MV-4-11 (cell line): ENCODE measurements at places on chromosomes 2 and 18.
A peak's percentile ranks its signal among the peaks of the same experiment; 100 is the strongest.

DNA sequence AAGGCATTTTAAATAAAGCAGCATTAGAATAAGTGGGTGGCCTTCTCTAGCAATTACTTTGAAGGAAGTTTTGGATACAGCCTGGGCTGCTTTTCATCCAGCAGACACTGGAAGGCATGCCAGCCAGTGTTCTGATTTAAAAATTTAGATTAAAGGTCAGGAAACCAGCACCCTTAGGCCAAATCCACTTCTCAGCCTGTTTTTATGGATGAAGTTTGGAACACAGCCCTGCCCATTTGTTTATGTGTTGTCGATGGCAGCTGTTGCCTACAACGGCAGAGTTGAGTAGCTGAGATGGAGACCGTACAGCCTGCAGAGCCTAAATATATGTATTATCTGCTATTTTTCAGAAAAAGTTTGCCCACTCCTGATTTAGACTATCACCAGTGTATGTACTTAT lies 313.6 kb upstream of the ACVR2A start:
- DNase-seq: no peak

DNA sequence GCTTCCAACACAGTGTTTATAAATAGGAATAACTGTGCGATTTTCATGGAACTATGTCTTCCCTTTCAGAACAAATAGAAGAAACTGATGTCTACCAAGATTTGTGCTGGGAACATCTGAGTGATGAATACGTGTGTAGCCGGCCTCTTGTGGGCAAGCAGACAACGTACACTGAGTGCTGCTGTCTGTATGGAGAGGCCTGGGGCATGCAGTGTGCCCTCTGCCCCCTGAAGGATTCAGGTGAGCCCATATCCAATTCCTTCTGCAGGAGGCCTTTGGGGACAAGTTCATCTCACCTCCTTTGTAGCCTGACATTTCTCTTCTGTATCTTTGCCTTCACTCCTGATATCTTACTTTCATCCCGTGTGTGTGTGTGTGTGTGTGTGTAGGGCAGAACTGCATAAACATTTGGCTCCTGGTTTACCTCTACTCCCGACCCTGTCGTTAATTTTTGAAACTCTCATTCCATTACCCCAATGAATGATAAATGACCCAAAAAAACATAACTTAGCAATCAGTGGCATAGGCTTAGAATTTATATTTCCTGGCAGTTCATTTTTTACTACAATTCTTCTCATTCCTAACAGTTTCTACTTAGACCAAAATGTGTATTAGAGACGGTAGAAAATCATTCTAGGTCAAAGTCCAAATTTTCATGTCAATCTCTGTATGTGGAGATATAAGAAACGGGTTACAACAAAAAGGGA lies 111.0 kb upstream of the RASGRP3 start:
- no peak for DNase-seq

GRCh38 chr2:222730366-222730999 lies 59.0 kb downstream of the MOGAT1 start:
- DNase-seq: peak; percentile 91

- DNase-seq: no peak
Measured at GRCh38 chr2:168323529-168324021, 76.2 kb upstream of the STK39 start.

DNA sequence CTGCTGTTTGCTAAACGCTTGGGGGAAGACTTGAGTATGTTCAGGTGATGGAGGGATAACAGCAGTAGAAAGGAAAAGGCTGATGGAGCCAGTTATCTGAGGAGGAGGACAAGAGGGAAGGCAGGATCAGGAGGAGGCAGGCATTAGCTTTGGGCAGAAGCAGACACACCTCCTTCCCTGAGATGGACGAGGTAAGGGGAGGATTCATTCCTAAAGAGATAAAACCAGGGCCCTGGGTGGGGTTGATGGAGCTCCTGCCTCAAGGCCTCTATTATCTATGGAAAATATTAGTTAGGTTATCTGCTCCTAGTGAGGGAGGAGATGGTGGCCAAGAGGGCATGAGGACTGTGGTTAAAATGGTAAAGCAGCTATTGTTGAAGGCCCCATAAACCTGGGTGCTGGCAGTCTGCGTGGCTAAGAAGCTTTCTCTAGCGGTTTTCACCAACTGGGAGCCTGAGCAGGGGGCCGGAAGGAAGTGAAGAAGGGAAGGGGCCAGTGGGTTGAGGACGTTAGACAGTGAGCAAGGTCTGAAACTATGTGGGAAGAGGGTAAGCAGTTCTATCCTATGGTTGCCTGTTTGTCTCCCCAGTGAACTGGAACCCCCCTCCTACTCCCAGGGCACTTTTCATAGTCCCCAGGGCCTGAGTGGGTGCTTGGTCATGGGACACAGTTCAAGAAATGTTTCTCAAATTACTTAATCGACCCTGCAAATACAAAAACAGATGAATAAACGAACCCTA lies 56.6 kb upstream of the HK2 start:
- DNase-seq: peak; percentile 49

GRCh38 chr2:2901384-2902345 lies 476.0 kb downstream of the EIPR1 start:
- DNase-seq: no peak

DNA sequence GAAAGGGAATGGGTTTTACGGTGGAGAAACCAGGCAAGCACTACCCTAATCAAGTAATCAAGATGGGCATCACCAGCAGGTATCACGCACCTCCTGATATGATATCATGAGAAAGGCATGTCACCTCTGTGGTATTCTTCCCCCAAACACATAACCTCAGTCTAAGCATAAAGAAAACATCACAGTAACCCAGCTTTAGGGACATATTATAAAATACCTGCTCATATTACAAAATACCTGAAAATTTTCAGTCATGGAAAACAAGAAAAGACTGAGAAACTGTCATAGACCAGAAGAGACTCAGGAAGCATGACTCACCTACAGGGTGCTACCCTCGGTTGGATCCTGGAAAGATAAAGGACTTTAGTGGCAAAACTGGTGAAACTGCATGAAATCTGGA lies 30.5 kb downstream of the GCKR start:
- DNase-seq: no peak

- DNase-seq: no peak
Measured at GRCh38 chr2:198483051-198483450, 678.7 kb downstream of the PLCL1 start.

DNA sequence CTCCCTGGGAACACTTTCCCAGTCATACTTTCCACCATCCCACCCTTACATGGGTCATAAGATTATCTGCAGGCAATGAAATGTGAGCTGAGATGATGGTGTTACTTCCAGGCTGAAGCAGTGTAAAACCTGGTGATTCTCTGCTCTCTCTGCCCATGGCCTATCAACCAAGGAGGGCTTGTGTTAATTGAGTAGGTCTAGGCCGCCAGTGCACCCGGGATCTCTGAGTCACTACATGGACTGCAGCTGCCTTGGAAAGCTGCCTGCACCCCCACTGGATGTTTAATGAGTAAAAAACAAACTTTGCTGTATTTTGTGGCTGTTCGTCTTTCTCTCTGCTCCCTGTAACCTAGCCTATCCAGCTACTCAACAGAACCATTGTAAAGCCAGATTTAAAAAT lies 451.7 kb upstream of the SMIM21 start:
- DNase-seq: no peak

DNA sequence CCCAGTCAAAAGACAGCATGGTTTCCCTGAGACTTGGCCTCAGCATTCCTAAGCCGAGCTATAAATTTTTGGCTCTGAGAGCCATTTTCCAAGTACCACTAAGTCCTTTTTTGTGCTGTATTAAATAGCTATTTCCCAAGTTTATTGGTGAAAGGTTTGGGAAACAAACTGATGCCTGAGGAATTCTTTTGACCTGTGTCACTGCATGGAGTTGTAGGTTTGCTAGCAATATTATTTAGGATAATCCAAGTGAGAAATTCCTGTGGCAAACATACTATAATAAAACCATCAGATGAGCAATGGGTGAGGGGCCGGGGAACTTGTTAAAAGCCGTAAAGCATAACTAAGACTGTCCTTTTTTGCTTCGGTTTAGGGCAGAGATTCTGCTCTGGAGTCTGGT lies 28.4 kb downstream of the ARHGAP28 start:
- DNase-seq: no peak

DNA sequence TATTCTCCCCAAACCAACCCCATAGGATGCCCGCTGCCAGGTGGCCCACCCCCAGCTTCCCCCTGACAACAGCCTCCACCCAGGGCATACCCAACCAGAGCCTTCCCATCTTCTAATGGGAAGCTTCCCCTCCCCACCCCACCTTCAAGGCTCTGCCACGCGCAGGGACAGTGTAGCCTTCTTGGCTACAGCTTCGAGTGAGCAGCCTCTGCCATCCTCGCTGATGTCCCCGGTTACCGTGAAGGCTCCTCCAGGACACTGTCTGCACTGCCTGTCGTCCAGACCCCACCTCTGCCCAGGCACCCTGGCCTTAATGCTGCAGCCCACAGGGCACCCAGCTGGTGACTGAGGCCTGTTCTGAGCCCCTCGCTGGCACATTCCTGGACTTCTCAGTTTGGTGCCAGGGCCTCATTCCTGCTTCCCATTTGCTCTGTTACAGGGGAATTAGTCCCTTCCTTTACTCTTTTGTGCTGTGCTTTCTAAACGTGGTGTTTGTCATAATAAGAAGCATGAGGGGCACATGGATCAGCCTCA lies 13.0 kb upstream of the ADNP2 start:
- DNase-seq: no peak

- DNase-seq: no peak
Measured at GRCh38 chr2:236679884-236680860, 110.5 kb downstream of the ACKR3 start.

GRCh38 chr2:157173740-157174184 lies 83.7 kb upstream of the GALNT5 start:
- no peak for DNase-seq

- no peak for DNase-seq
Measured at GRCh38 chr2:6730003-6730402, 135.7 kb downstream of the CMPK2 start.

DNA sequence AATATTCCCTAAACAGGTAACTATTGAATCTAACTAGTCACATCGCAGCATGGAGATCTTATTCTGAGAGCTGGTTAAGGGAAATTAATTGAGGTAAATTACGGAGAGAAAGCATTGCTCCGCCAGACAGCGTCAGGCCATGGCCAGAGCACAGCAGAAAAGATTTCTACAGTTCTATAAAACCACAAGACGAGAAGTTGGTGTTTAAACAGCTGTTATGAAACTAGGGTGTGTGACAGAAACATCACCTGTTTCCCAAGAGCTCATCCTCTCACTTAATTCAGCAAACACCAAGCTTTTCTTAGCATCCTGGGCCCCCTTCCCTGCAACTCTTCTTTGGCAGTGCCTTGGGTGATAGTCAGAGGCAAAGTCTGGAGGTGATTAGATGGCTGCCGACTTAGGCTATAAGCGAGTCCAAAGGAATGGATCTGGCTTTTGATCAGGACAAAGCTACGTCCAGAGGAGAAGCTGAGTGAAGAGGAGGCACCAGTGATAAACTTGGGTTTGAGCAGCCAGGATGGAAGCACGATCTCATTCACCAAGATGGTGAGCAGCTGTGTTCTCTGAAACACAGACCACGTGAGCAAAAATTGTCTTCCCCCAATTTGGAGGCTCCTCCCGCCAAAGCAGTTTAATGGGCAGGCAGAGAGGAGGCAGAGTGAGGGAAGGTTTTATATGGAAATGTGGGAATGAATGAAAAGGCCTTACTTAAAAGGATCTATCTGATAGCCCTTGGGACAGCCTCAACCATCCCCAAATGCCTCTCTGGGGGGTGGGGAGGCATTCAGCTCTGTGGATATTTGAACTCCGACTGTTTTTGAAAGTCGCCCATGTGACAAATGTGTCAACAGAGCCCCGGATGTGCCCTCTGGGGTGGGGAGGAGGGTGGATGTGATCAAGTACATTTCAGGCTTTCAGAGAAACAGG lies 57.8 kb downstream of the PKDCC start:
- DNase-seq: peak; percentile 77

DNA sequence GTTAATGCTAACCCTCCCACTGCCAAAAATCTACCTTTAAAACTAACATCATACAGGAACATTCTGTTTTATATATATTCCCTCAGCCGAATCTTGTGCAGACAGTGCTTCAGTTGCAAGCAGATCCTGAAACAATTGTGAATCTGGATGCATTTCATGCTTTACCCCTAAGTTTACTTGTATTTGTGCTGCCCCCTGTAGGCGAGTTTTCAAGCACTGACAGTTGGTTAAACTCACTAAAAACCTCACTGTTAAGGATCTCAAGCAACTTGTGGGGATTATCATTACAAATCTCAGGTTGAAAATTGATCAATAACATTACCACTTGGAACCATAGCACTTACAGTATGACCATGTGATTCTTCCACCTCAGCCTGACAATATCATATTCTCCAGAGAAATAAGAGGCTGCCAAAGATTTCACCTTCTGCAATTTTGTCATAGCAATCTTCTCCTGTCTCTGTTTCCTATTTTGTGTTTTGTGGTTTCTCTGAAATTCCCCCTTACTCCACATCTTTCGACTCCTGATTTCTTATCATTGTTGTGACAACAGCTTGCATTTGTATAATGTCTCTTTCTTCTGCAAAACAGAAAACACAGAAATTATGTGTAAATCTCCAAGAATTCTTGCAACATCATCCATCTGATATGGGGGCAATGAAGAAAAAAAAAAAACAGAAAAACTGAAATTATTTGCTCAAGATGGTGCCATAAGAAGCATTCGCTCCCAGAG lies 354.6 kb upstream of the SETBP1 start:
- no peak for DNase-seq

DNA sequence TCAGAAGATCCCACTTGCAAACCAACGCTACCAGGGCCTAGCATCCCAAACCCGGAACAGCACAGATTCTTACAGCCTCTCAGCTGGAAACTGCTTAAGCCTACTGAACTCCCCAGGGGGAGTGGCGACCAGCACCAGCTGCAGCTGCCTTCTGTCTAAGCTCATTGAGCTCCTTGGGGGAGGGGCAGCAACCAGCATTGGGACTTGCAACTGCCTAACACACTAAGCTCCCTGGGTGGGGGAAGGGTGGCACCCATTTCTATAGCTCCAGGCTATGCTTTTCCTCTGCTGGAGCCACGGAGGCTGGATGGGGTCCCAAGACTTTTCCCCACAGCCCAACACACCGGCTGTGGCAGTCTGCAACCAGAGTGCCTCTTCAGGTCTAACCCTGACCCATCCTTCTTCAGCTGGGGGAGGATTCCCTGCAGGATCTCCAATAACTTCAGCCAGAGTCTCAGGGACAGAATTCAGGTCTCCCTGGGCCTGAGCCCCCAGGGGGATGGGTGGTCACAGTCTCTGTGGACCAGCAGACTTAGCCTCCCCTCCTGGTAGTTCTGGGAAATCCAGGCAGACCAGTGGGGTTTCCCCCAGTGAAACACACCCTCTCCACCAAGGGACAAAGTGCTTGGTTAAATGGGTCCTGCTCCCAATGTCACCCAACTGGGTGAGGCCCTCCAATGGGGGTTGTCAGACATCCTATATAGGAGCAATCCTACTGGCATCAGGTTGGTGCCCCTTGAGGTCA lies 45.9 kb upstream of the ITGA4 start:
- peak; percentile 99 for DNase-seq

DNA sequence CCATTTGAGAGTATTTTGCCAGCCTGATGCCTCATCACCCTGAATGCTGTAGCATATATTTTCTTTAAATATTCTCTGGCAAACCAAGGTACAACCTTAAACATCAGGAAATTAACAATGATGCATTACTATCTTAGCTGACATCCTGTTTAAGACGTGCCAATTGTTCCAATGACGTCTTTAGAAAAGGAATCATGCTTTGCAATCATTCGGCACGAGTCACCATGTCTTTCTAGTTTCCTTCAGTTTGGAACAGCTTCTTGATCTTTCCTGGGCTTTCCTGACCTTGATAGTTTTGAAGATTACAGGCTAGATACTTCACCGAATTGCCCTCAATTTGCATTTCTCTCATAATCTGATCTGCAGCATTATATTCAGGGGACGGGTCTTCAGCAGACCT lies 88.2 kb upstream of the GLI2 start:
- DNase-seq: no peak
